ENCODE measurements at places on chromosomes 4 and X. TPM values are rescaled to one million over a fixed set of nuclear protein-coding genes. Genes with fewer than 3 reads are reported as not detected.

ITGB1BP2 gene
- total RNA-seq, result 0.18 TPM

CT47B1 gene
- not detected for total RNA-seq

KLF8 gene
- total RNA-seq, result 5.0 TPM

RAB28 gene
- total RNA-seq, result 14.1 TPM

OTUD6A gene
- total RNA-seq, result not detected

CXCL6 gene
- total RNA-seq, result not detected

GLUD2 gene
- 6.4 TPM for total RNA-seq

CMC4 gene
- 8.8 TPM for total RNA-seq

All from adrenal gland (tissue), 19 donors.